ENCODE measurements at places on chromosomes 4 and X. TPM values are rescaled to one million over a fixed set of nuclear protein-coding genes. Genes with fewer than 3 reads are reported as not detected.

- no peak for DNase-seq
Observed at GRCh38 chrX:85611926-85612325, 232.5 kb upstream of the POF1B start.

DNA sequence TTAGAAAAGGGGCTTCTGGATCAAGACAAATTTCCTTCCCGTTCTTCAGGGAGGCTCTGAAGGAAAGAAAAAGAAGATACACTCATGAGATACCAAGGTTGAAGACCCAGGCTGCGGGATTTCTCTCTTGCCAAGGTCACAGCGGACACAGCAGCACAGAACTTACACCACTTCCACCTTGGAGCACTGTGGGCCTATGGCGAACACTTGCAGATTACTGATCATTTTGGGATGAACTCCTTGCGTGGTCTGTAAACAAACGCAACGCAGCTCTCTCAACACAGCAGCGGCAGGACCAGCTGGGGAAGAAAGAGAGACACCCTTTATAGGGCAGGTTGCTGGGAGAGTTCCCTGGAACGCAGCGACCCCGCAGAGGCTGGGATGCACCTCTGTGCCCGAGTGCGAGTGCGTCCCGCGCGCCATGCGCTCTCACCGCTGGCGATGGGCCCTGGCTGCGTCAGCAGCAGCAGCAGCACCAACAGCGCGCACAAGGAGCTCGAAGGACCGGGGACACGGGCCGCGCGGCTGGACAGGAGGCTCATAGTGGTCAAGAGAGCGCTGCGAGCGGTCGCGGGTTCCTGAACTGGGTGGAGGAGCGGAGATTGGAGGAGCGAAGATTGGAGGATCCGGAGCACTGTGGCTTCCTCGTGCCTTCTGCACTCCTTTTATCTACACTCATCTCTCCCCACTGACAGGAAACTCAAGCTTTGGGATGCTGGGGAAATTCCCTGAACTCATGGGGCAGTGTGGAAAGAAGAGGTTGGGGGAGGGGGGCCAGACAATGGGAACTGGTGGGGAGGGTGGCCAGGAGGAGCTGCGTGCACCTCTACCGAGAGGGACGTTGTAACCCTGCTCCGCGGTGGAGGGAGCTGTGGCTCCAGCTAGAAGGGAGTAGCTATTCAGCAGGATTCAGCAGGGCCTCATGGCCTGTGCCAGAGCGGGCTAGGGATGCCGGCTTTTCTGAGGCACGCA is at the start of gene CXCL5:
Gene CXCL5 (minus strand): TSS at position 638 of the 972 bp plus-strand sequence. CDS start 96 bp downstream, at position 542.
- DNase-seq = peak; percentile 76

- no peak for DNase-seq
Observed at GRCh38 chr4:157897855-157898370, 274.9 kb downstream of the GASK1B start.

- peak; percentile 74 for DNase-seq
Observed at GRCh38 chrX:149825424-149825823, 43.7 kb downstream of the MAGEA9 start.

- no peak for DNase-seq
Observed at GRCh38 chrX:95953564-95953963, 731.1 kb upstream of the DIAPH2 start.

GRCh38 chr4:83109480-83110222 is 4.9 kb downstream of the PLAC8 start:
- DNase-seq = peak; percentile 91

- no peak for DNase-seq
Observed at GRCh38 chr4:180219080-180219479, 2024.1 kb upstream of the TENM3 start.

DNA sequence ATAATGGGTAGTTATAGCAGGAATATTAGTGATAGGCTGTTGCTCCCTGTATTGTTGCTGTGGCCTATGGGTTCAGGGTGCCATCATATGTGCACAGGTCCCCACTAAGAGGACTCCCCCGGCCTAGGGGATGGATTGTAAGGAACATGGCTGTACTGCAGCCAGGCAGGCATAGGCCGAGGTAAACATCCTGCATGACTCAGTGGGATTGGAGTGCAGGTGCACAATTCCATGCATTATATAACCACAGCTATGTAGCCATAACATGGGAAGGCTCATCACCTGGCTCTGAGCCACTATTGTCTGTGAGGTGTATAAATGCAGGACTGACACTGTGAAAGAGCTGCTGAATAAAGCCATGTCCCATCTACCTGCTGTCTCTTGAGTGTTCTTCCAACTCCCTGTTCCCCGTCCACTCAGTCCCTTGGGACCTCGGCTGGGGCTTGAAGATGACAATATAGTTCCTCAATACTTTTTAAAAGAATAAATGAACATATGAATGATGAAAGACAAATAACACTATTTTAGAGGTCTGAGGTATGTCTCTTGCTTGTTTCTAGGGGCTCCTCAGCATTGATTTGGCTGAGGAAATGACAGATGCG is 425.2 kb downstream of the IDS start:
- no peak for DNase-seq

DNA sequence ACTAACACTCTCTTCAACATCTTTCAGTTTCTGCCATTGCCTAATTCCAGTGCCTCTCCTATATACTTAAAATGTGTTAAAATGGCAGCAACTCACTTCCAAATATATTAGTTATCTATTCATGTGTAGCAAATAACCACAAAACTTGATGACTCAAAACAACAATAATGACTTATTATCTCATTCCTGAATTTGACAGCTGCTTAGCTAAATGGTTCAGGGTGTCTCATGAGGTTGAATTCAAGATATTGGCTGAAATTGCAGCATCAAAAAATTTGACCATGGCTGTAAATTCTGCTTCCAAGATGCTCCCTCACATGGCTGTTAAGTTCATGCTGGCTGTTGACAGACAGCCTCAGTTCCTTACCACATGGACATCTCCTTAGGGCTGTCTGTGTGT is 25.3 kb downstream of the PITX2 start:
- DNase-seq = no peak

- no peak for DNase-seq
Observed at GRCh38 chr4:123661080-123661737, 264.6 kb downstream of the SPRY1 start.

DNA sequence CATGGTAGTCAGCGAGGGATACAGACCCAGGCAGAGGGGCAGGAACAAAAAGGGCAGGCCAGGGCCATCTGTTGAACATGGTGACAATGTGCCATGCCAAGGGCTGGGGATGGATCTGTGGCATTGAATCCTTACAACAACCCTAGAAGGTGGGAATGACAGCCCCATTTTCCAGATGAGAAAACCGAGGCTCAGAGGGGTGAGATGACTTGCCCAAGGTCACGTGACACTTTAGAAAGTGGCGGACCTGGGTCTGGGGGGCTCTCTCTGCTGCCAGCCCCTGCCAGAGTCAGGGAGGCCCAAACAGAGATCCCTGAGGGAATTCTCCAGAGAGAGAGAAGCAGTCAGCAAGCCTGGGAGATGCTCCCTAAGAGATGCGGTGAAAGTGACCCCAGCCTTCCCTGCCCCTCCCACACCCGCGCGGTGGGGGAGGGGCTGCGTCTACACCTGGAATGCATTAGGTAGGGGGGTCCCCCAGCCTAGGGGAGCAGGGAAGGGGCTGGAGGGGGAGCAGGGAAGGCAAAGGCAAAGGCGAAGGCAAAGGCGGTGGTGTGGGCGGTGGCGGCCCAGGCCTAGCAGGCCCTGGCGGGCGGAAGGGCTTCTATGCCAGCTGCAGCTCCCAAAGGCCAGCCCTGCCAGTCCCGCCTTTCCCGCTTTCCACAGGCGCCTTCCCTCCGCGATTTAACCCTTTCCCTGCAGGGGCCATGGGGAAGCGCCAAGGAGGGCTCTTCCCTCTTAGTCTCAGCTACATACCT is 13.0 kb downstream of the FGD1 start:
- no peak for DNase-seq

DNA sequence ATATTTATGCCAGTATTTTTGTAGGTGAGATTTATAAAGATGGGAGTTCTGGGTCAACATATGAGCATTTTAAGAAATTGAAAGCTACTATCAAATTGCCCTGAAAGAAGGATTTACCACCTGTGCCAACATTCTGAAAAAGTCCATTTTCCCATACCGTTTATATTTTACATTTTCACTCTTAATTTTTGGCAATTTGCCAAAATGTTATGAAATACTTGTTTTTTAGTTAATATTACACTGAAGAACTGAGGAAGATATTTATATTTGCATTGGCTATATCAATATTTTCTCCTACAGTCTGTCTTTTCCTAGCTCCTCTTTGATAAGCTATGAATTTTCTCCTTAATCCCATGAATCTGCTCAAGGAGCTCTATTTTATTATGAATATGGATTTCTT is 52.4 kb downstream of the DCHS2 start:
- DNase-seq = no peak

GRCh38 chr4:148064451-148064850 is 332.6 kb downstream of the ARHGAP10 start:
- no peak for DNase-seq

GRCh38 chrX:78979789-78980464 is 34.7 kb downstream of the P2RY10 start:
- no peak for DNase-seq

DNA sequence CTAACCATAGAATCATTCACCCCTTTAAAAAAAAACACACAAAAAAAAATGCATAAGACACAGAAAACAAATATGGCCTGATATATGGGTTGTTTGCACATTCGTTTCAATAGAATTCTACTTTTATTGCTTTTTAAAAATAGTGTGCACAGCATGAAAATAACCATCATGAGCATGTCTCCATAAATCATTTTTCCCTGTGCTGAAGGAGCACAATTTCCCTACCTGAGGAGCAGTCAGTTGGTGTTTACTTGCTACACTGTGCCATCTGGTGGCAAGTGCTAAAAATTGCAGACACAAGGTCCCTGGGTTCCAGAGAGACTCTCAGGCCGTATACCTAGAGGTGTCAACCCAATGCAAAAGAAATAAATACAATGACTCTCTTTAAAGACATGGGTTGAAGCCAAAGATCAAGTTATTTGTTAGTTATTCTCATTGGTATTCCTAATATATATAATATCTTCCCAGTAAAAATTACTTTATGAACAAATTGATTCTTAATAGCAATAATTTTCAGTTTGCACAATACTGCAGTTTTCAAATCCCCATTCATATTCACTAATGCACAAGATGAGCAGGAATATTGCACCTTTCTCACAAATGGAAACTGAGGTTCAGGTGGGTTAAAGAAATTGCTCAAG is 551.4 kb downstream of the IQCM start:
- no peak for DNase-seq

DNA sequence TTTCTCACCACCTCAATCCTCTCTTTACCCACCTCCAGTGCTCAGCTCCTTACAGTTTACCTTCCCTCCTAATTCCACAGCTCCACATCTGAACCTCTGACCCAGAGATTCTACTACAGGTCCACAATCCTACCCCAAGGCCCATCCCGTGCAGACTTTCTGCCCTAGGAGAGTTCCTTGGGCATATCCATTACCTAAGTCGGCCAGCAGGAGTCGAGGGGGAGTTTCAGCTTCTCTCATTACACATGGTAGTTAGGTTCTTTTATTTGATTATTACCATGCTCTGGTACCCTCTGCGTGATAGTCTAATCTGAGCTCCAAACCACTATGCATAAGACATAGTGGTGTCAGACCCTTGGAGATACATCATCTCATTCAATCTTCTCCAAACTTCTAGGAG is 117.9 kb downstream of the SH3RF1 start:
- no peak for DNase-seq

DNA sequence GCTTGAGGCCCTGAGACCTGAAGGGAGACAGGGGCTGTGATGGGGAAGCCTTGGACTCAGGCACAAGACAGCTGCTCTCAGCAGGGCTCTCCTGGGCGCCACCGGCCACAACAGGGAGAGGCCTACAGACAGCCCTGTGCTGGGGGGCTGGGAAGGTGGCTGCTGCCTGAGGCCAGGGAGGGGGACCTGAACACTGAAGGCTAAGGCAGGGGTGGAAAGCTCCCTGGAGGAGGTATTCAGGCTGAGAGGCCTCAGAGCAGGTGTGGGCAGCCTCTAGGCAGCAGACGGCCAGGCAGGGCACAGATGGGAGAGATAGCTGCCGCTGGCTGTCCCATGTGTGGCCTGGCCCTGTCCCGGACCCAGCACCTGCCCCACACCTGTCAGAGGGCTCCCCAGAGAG is 33.0 kb downstream of the TACC3 start:
- DNase-seq = no peak

DNA sequence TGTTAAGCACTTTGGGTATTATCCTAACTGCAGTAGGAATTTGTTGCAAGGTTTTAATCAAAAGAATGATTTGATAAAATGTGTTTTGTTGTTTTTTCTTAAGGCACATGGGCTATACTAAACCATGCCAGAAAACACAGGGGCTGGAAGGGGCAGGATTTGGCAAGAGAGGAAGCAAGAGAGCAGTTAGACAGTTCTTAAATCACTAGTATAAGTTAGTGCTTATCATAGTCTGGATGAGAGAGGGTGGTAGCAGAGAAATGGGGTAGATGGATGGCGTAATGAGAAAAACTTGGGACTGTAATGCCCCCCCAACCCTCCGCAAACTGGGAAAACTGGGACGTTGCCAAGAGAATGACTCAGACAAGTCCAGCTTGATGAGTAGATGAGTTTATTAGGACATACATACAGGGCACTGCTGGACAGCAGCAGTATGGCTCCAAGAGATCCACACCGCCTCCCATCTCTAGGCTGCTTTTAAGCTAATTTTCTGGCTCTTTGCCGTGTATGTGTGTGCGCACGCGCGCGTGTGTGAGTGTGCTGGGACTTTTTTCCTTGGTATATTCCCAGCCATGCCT is 151.5 kb downstream of the PDLIM5 start:
- DNase-seq = no peak

DNA sequence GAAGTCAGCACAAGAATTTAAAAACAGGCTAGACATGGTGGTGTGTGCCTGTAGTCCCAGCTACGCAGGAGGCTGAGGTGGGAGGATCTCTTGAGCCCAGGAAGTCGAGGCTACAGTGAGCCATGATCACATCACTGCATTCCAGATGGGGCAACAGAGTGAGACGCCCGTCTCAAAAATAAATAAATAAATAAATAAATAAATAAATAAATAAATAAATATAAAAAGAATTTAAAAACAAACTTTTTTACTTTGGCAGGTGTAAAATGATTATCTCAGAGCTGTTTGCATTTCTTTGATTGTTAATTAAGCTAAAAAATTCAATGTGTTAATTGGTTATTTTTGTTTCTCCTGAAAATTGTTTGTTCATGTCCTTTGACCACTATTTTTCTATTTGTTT is 97.5 kb upstream of the RPS6KA3 start:
- DNase-seq = no peak

DNA sequence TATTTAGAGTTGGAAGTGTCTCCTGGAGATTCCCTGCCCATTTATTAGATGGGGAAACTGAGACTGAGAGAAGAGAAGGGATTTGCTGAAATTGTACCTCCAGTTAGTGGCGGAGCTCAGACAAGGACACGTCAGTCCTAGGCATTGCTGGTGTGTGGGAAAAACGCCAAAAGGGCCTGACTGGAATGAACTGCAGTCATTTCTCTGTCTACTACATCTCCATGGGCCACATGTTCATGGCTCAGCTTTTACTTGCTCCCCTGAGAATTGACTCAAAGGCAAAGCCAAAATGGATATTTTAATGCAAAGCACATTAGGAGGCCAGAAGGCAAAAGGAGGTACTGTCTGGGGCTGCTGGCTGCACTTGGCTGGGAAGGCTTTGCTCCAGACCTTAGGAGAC is 3.9 kb downstream of the TFDP3 start:
- DNase-seq = no peak

Gene PNCK
- total RNA-seq = 1.0 TPM

Gene MAGEC2
- total RNA-seq = not detected

Gene IL3RA
- total RNA-seq = 8.0 TPM

Gene CCNA2
- 2.3 TPM for total RNA-seq

Gene MGAT4D
- total RNA-seq = not detected

Gene STPG2
- total RNA-seq = 1.0 TPM

Gene BMP3
- total RNA-seq = 0.26 TPM

Gene GYG2
- not detected for total RNA-seq

Gene PCSK1N
- total RNA-seq = 0.47 TPM

Gene IL1RAPL2
- total RNA-seq = not detected

Gene TET2
- 65.4 TPM for total RNA-seq

Measured in spleen (tissue), 13 donors.